Adrenal gland (tissue), 19 donors: ENCODE measurements at places on chromosomes 11 and 22. TPM values are rescaled to one million over a fixed set of nuclear protein-coding genes. Genes with fewer than 3 reads are reported as not detected.

GRCh38 chr11:1261241-1262071, 38.6 kb downstream of the MUC5B start:
- no peaks in the 10 kb centered on the region for H3K36me3 ChIP-seq
- no peak overlapping the region for H3K4me3 ChIP-seq
- no peaks in the 10 kb centered on the region for H3K27me3 ChIP-seq
- H3K4me1 ChIP-seq = peaks cover 12% of the 10 kb centered on the region

GRCh38 chr11:44834846-44835245, 108.1 kb downstream of the TSPAN18 start:
- DNase-seq = no peak
- peaks cover 18% of the 10 kb centered on the region for H3K4me1 ChIP-seq
- H3K27me3 ChIP-seq = no peaks in the 10 kb centered on the region
- no peaks in the 10 kb centered on the region for H3K36me3 ChIP-seq
- no peak overlapping the region for H3K27ac ChIP-seq

DNA sequence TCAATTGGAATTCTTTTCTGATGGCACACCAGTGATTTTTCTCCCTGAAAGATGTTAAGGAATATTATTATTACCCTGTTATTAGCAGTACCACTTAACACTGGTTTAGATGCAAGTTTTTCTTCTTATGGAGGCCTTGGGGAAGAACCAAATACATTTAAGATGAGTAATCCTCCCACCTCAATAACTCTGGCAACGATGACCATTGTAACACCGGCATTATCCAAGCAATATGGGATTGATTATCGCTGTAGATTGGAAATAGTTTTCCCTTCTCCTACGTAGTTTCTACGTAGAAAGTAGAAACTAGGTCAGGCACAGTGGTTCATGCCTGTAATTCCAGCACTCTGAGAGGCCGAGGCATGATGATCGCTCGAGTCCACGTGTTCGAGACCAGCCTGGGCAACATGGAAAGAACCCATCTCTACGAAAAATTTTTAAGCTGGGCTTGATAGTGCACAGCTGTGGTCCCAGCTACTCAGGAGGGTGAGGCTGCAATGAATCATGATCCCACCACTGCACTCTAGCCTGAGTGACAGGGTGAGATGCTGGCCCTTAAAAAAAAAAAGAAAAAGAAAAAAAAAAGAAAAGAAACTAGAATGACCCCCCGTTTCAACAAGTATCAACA, 45.5 kb downstream of the PACSIN2 start:
- peaks cover 8% of the 10 kb centered on the region for H3K4me1 ChIP-seq
- no peaks in the 10 kb centered on the region for H3K36me3 ChIP-seq
- H3K4me3 ChIP-seq = no peak overlapping the region
- no peak for DNase-seq
- H3K27ac ChIP-seq = peak overlapping the region; percentile 52
- no peaks in the 10 kb centered on the region for H3K27me3 ChIP-seq

DNA sequence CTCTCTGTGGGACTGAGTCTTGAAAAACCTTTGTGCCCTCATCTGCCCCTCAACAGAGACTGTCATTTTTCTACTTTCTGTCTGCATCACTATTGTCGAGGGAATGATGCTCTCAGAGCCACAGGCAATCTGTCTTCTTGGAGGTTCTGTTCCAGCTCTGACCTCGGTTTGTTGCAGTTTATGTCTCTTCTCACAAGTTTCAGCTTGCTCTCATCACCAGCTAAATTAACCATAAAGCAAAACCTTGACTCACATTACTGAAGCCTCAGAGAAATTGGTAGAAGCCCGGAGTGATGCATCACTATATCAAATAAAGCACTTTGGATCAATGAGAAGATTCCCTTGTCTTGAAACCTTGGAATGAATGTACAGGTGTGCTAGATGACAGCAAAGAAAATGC, 60.6 kb upstream of the BLID start:
- peaks cover 9% of the 10 kb centered on the region for H3K4me1 ChIP-seq
- H3K27me3 ChIP-seq = no peaks in the 10 kb centered on the region
- no peaks in the 10 kb centered on the region for H3K36me3 ChIP-seq
- no peak overlapping the region for H3K27ac ChIP-seq

DNA sequence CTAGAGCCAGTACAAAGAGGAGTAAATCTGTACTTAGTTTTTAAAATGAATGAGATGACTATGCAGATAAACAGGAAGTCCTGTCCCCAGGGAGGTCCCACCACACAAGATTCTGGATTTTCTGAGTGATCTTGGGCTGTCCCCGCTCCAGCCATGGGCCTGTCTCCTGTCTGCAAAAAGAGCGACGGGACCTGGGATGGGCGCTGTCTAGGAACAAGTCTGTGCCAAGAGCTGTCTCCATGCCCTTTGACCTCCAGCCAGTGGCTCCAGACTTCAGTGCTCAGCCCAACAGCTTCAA, 6.0 kb downstream of the CSNK1E start:
- H3K4me3 ChIP-seq = no peak overlapping the region
- no peak overlapping the region for H3K27ac ChIP-seq
- peaks cover 38% of the 10 kb centered on the region for H3K4me1 ChIP-seq
- DNase-seq = no peak

DNA sequence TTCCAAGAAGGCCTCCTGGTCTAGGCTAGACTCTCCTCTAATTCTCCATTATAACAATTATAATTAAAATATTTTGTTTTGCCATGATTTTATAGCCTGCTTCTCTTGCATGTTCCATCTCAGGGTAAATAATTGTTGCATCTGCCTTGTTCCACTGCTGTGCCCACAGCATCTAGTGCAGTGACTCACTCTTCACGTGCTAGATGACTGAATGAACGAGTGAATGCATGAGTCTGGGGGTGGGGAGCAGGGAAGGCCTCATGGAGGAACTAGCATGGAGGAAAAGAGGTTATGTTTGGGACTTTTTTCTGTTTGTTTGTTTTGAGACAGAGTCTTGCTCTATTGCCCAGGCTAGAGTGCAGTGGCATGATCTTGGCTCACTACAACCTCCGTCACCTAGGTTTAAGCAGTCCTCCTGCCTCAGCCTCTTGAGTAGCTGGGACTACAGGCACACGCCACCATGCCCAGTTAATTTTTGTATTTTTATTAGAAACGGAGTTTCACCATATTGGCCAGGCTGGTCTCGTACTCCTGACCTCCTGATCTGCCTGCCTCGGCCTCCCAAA, 5.2 kb upstream of the OAF start:
- peaks cover 30% of the 10 kb centered on the region for H3K4me1 ChIP-seq
- no peaks in the 10 kb centered on the region for H3K27me3 ChIP-seq
- no peak overlapping the region for H3K4me3 ChIP-seq
- DNase-seq = no peak
- H3K27ac ChIP-seq = no peak overlapping the region

SLC25A18 gene
- 2.1 TPM for total RNA-seq

- DNase-seq = no peak
- no peaks in the 10 kb centered on the region for H3K36me3 ChIP-seq
- H3K4me1 ChIP-seq = peaks cover 10% of the 10 kb centered on the region
Observed at GRCh38 chr11:57150454-57150917, 31.3 kb upstream of the LRRC55 start.

DNA sequence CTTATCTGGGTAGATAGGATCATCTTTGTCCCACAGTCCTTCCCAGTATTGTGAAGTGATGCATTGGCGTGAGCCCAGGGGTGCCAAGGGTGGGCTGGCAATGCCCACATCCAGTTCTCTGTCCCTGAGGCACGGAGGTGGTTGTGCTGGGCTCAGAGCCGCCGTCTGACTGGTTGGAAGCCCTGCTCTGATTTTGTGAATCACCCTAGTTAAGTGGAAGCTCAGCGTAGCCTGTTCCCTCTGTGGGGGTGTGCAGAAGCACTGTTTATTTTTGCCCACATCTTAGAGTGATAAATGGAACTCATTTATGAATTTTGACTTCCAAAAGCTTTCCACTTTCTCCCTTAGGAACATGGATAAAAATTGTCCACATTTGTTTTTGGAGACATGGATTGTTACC, 13.6 kb downstream of the BCR start:
- DNase-seq = no peak
- no peaks in the 10 kb centered on the region for H3K36me3 ChIP-seq

DNA sequence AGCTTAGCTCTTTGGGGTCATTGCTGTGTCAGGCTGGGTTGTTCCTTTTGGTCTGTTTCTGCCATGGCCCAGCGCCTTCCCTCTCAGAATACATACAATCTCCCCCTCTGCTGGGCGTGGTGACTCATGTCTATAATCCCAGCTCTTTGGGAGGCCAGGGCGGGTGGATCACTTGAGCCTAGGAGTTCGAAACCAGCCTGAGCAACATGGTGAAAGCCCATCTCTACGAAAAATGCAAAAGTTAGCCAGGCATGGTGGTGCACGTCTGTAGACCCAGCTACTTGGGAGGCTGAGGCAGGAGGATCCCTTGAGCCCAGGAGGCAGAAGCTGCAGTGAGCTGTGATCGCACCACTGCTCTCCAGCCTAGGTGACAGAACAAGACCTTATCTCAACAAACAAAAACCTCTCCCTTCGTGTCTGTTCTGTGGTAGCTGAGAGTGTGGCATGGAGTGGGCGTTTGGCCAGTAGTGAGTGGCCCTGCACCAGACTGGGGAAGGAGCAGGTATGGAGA, 46.7 kb upstream of the RAB1B start:
- H3K36me3 ChIP-seq = no peaks in the 10 kb centered on the region
- H3K27me3 ChIP-seq = no peaks in the 10 kb centered on the region
- H3K4me3 ChIP-seq = no peak overlapping the region
- no peaks in the 10 kb centered on the region for H3K4me1 ChIP-seq
- H3K27ac ChIP-seq = no peak overlapping the region

- no peaks in the 10 kb centered on the region for H3K36me3 ChIP-seq
- no peak for DNase-seq
- H3K27ac ChIP-seq = no peak overlapping the region
Observed at GRCh38 chr11:131991606-131992005, 621.2 kb downstream of the NTM start.
